ENCODE measurements at places on chromosomes 2 and 18. TPM values are rescaled to one million over a fixed set of nuclear protein-coding genes. Genes with fewer than 3 reads are reported as not detected.

- no peaks in the 10 kb centered on the region for H3K27me3 ChIP-seq
- H3K27ac ChIP-seq, result no peak overlapping the region
- DNase-seq, result no peak
- H3K4me1 ChIP-seq, result peaks cover 33% of the 10 kb centered on the region
- no peak overlapping the region for H3K4me3 ChIP-seq
- peaks cover under 1% of the 10 kb centered on the region for H3K36me3 ChIP-seq
Measured at GRCh38 chr2:30475542-30475941, 28.5 kb downstream of the LCLAT1 start.

The UCN gene
- 0.89 TPM for total RNA-seq

- no peaks in the 10 kb centered on the region for H3K36me3 ChIP-seq
- peaks cover 14% of the 10 kb centered on the region for H3K4me1 ChIP-seq
- no peak overlapping the region for H3K27ac ChIP-seq
Measured at GRCh38 chr18:2855560-2856350, 8.9 kb downstream of the EMILIN2 start.

DNA sequence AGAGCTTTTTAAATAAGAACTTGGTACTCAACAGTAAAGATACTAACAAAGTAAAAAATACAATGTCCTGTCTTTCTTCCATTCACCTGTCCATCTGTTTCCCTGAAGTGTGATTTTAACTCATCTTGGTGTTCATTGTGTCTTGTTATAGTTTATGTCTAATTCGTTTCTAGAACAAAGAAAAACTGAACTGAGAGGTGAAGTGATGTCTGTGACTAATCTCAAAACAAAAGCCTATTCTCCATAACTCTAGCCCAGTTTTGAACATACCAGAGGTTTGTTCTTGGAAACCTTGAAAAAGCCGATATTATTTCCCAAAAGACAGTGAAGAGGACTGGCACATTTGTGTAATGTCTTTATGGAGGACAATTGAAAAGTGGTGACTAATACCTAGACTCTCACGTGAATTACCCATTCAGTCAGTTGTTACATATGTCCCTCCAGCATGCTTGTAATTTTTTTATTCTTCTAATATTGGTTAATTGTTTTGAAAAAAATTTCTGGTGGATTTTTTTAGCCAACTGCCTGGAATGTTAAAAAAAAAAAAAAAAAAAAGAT is 725.8 kb downstream of the SATB2 start:
- no peak overlapping the region for H3K4me3 ChIP-seq
- no peak overlapping the region for H3K27ac ChIP-seq
- no peaks in the 10 kb centered on the region for H3K4me1 ChIP-seq
- no peaks in the 10 kb centered on the region for H3K36me3 ChIP-seq
- no peak for DNase-seq
- no peaks in the 10 kb centered on the region for H3K27me3 ChIP-seq

DNA sequence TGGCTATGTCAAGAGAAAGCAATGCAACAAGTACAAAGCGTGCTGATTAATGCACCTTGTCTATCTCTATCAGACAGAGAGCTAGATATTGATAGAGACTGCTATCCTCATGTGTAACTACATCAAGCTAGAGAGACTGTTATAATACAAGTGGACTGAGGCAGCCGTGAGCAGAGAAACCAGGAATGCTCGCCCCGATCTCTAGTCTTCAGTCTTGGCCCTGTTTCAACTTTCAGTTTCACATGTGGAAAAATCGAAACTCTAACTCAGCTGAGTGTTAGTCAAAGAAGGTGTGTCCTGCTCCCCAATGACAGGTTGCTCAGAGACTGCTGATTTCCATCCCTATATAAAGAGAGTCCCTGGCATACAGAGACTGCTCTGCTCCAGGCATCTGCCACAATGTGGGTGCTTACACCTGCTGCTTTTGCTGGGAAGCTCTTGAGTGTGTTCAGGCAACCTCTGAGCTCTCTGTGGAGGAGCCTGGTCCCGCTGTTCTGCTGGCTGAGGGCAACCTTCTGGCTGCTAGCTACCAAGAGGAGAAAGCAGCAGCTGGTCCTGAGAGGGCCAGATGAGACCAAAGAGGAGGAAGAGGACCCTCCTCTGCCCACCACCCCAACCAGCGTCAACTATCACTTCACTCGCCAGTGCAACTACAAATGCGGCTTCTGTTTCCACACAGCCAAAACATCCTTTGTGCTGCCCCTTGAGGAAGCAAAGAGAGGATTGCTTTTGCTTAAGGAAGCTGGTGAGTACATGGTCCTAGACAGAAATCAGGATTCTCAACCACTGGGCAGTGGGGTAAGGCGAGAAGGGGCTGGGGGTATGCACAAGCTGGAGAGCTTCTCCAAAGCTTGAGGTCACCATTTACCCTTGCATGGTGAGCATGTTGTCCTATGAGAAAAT is at the start of gene RSAD2:
TSS of gene RSAD2 (plus strand) at position 376 of the 903 bp plus-strand sequence. CDS start at position 400, 24 bp downstream.
- H3K36me3 ChIP-seq, result peaks cover 4% of the 10 kb centered on the region
- peak; percentile 45 for DNase-seq
- H3K27me3 ChIP-seq, result no peaks in the 10 kb centered on the region
- H3K4me1 ChIP-seq, result peaks cover 66% of the 10 kb centered on the region
- peak within 1 kb of the TSS; percentile 68 for H3K4me3 ChIP-seq

The LIMS2 gene
- 14.6 TPM for total RNA-seq

GRCh38 chr2:158722266-158723105 is 72.6 kb upstream of the DAPL1 start:
- no peak overlapping the region for H3K27ac ChIP-seq
- H3K36me3 ChIP-seq, result no peaks in the 10 kb centered on the region
- no peak overlapping the region for H3K4me3 ChIP-seq
- H3K4me1 ChIP-seq, result no peaks in the 10 kb centered on the region
- no peak for DNase-seq

DNA sequence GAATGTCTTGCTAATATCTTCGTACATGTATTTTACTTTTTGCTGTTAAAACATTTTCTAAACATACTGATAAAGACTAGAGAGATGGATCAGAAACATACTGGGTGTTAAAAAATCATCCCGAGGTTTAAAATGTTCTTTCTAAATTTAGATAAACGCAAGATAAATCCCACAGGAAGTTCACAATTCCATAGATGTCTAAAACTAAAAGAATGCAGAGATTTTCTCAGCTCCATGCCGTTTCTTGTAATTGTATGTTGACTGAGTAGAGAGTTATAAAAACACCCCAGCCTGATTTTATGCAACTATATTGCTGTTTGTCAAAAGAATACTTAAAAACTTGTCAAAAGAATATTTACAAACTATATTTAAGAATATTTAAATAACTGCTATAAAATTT is 455.7 kb downstream of the ARHGAP15 start:
- no peak overlapping the region for H3K4me3 ChIP-seq
- peaks cover 49% of the 10 kb centered on the region for H3K36me3 ChIP-seq
- no peak for DNase-seq
- H3K27me3 ChIP-seq, result no peaks in the 10 kb centered on the region
- no peak overlapping the region for H3K27ac ChIP-seq

GRCh38 chr2:8701681-8702379 is 20.0 kb downstream of the ID2 start:
- no peaks in the 10 kb centered on the region for H3K27me3 ChIP-seq
- no peaks in the 10 kb centered on the region for H3K4me1 ChIP-seq
- DNase-seq, result no peak
- H3K36me3 ChIP-seq, result no peaks in the 10 kb centered on the region
- no peak overlapping the region for H3K4me3 ChIP-seq
- H3K27ac ChIP-seq, result no peak overlapping the region

- H3K27ac ChIP-seq, result no peak overlapping the region
- H3K4me1 ChIP-seq, result peaks cover 11% of the 10 kb centered on the region
- peaks cover 5% of the 10 kb centered on the region for H3K27me3 ChIP-seq
- no peak overlapping the region for H3K4me3 ChIP-seq
Measured at GRCh38 chr2:50492477-50492851, 539.5 kb downstream of the NRXN1 start.

- H3K4me3 ChIP-seq, result peak overlapping the region; percentile 51
- peak overlapping the region; percentile 91 for H3K27ac ChIP-seq
- H3K27me3 ChIP-seq, result no peaks in the 10 kb centered on the region
- H3K4me1 ChIP-seq, result peaks cover 93% of the 10 kb centered on the region
Measured at GRCh38 chr2:54574107-54574859, 118.2 kb downstream of the SPTBN1 start.

- H3K4me1 ChIP-seq, result peaks cover 9% of the 10 kb centered on the region
- H3K36me3 ChIP-seq, result no peaks in the 10 kb centered on the region
- H3K27me3 ChIP-seq, result peaks cover 5% of the 10 kb centered on the region
- no peak overlapping the region for H3K27ac ChIP-seq
- no peak for DNase-seq
Measured at GRCh38 chr2:8999102-8999446, 4.4 kb downstream of the MBOAT2 start.

- no peaks in the 10 kb centered on the region for H3K4me1 ChIP-seq
- no peaks in the 10 kb centered on the region for H3K27me3 ChIP-seq
- DNase-seq, result no peak
- H3K27ac ChIP-seq, result no peak overlapping the region
- H3K36me3 ChIP-seq, result no peaks in the 10 kb centered on the region
Measured at GRCh38 chr18:73728657-73729056, 419.0 kb downstream of the FBXO15 start.
